ENCODE measurements at places on chromosomes 2 and 18.
A peak's percentile ranks its signal among the peaks of the same experiment; 100 is the strongest.

DNA sequence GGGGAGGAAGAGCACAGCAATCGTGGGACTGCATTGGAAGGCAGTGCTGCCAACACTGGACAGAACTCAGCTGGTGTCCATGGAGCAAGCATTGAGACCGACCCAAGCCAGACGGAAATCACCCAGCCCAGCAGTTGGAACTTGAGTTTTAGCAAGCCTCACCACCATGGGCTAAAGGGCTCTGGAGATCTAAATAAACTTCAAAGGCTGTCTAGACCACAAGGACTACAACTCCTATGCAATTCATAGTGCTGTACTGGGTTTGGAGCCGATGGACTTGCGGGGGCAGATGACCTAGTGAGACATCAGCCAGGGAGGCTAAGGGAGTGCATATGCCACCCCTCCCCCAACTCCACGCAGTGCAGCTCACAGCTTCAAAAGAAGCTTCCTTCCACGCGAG lies 243.6 kb upstream of the SLC39A10 start:
- no peak for DNase-seq

DNA sequence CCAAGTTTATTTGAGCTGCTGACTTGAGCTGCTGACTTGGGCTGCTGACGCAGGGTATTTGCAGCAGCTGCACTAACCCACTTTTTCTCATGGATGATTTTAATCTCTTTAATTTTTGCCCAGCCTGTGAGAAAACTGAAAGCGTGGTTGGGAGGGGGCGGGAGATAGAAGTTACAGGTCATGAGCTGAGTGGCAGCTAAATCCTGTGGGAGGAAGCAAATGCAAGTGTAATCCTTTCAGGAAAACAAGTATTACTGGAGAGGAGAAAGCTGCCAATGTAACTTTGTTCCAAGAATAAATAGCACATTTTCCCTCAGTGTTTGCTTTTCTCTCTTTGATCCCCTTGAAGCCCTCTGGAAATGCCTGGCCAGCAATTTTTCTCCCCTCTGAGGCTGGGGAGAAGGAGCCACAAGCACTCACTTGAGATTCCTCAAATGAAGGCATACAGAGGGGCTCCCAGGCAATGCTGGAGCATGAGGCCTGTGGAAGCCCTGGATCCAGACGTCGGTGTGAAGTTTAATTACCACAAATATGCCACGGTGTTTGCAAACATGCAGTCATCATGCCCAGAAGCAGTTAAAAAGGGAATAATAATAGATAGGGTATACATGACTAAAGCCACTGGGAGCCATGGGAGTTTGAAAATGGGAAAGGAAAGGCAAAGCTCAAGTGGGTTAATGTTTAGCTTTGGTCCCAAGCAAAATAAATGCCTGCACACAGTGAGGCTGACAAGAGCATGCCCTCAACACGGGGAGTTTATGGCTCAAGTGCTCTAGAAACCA lies 10.4 kb upstream of the EVA1A start:
- peak; percentile 31 for DNase-seq

- no peak for DNase-seq
Measured at GRCh38 chr18:35835833-35836232, 136.6 kb upstream of the RMP24 start.

DNA sequence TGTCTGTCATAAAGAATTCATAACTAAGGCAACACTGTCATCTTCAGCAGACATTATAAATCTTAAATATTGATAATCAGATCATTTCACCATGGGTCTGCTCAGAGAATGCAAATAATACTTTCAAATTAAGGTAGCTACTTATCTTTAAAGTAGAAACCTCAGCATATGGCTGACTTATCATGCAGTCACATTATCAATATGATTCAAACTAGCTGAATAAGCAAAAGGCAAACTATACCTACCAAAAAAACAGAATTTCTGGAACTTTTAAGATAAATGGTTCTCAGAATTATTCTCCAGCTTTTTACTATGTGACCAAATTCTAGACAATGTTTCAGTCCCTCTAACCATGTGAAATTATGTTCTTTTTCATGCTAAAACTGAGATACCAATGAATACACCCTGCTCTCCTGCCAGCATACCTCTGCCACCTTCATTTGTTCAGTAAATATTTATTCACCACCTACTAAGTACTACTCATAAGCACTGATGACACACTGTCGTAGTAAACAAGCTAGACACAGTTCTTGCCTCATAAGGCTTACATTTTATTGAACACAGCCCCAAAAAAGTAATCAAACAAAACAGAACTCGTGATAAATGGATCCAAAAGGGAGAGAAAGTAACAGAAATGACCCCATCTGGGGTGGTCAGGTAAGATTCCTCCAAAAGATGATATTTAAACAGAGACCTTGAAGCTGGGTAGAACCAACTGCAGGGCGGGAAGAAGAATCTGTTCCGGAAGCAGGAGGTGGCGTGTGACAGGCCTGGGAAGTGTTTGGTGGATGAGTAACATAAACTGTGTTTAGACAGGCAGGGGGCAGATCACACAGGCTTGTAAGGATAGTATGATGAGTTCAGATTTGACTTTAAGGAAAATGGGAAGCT lies 17.7 kb downstream of the SPIRE1 start:
- DNase-seq = peak; percentile 66

DNA sequence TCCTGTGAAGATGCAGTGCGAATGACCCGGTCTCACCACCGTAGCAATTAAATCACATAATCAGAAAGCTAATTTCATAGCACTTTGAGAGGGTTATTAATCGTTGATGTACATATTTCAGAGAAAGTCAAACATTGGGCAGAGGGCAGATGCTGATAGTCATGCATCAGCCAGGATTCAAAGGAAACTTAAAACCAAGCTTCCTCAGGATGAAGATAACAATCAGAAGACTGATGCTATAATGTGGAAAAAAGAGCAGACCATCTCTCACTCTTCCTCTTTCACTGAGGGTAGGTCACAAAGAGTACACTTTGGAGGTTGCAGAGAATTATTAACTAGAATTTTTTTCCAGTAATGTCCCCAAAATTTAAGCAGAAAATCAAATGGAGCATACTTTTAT lies 1027.7 kb upstream of the ZEB2 start:
- no peak for DNase-seq

DNA sequence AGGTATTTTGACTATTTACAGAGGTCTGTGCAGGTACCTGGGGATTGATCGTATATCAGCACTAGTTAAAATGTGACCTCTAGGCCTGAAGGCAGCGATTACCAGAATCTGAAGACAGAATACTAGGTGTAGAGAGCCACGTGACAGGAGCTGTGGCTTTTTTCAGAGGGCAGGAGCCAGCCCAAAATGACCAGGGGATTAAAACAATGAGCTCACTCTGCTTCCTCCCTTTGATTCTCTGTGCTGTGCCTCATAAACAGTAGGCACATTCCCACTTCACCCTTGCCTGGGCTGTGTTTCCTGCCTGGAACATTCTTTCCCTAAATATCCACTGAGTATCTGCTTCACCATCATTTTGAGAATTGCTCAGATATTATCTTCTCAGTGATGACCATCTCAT lies 15.2 kb downstream of the ITGAV start:
- DNase-seq = no peak

- DNase-seq = no peak
Measured at GRCh38 chr2:201712726-201713125, 14.3 kb upstream of the MPP4 start.

GRCh38 chr2:30759481-30759880 lies 47.8 kb downstream of the CAPN13 start:
- DNase-seq = no peak

GRCh38 chr2:40113272-40113968 lies 334.4 kb upstream of the THUMPD2 start:
- DNase-seq = peak; percentile 62

Data from AG10803 (cell line).